Stimulated activated naive CD4-positive, alpha-beta T cell treated with Interleukin-2 at 50 U/mL for 16 hours (primary cell): ENCODE measurements at places on chromosomes 4 and X.

DNA sequence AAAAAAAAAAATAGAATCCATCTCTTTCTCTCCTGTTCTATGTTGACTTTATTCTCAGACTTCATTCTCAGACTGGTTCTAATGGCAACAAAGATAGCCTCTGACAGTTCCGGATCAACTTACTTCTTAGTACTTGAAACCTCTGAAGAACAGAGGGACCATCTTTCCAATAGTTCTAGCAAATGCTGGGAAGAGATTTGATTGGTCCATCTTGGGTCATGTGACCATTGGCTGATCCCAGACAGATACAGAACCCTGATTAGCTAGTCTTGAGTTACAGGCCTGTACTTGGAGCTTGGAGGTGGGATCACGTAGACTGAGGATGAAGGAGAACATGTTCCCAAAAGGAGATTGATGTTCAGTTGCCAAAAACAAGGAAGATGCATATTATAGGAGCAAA is 66.9 kb upstream of the STIM2 start:
- DNase-seq, result no peak

DNA sequence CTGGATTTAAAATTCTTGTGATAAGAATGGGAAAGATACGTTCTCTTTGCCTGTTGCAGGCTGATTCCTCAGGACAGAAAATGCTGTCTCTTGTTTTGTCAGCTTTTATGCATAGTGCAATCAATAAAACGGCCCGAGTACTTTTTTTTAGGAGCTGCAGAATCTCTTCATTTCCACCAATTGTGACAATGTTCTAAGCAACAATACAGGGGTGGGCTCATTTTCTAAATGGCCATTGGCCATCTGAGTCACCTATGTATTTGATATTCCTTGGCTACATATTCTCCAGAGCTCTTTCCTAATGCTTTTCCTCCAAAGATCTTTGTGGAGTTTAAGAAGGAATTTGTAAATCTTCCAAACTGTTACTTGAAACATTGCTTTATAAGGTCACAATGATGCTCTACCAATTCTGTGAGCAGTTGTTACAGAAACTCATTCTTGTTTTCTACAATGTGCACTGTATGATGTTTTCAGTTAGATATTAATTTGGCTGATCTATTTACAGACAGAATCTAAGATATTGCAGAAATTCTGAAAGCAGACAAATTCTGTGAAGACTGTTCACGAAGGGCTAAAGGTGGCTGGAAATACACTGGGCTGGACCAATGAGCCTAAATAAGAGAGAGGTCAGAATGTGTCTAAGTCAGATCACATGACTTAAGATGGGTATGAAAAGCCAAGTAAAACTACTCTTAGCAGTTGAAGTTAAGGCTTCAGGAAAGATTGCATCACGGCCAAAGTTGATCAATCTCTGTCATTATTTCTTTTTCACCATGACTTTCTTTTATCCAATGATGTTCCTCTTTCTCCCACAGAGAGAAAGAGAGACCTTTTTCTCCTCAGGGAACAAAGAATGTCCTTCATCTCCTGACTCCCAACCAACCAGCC is 33.4 kb downstream of the TAPT1 start:
- no peak for DNase-seq

DNA sequence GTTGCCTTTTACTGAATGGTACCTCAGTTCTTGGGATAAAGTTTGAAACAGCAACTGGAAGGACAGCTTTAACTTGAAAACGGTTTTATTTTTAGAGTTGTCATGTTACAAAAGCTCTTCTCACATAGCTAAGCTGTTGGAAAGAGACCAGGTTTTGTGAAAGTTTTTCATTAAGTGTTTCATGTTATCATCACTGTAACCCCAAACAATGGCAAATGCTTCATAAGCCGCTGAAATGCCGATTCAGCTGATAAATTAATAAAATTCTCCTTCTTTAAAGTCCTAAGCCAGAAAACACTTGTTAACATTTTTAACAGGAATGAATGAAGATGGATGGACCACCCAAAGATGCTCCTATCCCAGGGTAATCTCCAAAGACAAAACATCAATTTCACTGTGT is 76.1 kb upstream of the IRF2 start:
- DNase-seq, result no peak

- no peak for DNase-seq
Observed at GRCh38 chr4:122528879-122529278, 72.4 kb upstream of the IL2 start.

- DNase-seq, result no peak
Observed at GRCh38 chrX:153750127-153750774, 13.8 kb upstream of the PLXNB3 start.

DNA sequence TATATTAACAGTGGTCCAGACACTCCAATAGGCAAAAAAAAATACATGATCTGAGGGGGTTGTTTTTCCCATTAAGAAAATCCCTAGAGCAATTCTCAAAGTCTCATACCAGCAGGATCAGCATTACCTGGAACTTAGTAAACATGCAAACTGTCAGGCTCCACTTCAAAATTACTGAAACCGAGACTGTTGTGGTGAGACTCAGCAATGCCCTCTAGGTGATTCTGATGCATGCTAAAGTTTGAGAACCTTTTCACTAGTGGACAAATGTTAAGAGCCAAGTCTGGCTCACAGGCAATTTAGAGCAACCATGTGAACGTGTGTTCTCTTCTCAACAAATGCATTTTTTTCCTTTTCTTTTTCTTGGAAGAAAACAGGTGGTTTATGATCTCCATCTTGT is 30.2 kb downstream of the NEK1 start:
- DNase-seq, result no peak

- no peak for DNase-seq
Observed at GRCh38 chr4:123843137-123843536, 446.5 kb downstream of the SPRY1 start.

GRCh38 chr4:129254126-129254525 is 158.2 kb downstream of the C4orf33 start:
- no peak for DNase-seq

- DNase-seq, result no peak
Observed at GRCh38 chrX:13721819-13722519, 12.5 kb downstream of the TRAPPC2 start.

DNA sequence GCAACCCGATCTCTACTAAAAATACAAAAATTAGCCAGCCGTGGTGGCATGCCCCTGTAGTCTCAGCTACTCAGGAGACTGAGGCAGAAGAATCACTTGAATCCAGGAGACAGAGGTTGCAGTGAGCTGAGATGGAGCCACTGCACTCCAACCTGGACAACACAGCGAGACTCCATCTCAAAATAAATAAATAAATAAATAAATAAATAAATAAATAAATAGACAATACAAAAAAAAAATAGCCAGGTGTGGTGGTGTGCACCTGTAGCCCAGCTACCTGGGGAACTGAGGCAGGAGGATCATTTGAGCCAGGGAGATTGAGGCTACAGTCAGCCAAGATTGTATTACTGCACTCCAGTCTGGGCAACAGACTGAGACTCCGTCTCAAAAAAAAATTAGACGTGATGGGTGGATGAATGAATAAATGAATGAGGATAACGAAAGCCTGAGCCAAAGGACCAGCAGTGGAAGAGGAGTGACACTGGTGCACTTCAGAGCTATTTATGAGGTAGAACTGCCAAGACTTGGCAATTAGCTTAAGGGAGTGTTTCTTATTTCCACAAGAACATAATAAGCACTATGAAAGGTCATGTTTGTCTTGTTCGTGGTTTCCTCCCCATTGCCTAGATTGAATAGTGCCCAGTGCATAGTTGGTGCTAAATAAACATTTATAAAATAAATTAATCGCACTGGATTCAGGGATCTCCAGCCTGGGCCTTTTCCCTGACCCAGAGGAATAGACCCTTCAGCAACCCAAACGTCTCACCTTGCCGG is 232.2 kb downstream of the IDS start:
- DNase-seq, result no peak

DNA sequence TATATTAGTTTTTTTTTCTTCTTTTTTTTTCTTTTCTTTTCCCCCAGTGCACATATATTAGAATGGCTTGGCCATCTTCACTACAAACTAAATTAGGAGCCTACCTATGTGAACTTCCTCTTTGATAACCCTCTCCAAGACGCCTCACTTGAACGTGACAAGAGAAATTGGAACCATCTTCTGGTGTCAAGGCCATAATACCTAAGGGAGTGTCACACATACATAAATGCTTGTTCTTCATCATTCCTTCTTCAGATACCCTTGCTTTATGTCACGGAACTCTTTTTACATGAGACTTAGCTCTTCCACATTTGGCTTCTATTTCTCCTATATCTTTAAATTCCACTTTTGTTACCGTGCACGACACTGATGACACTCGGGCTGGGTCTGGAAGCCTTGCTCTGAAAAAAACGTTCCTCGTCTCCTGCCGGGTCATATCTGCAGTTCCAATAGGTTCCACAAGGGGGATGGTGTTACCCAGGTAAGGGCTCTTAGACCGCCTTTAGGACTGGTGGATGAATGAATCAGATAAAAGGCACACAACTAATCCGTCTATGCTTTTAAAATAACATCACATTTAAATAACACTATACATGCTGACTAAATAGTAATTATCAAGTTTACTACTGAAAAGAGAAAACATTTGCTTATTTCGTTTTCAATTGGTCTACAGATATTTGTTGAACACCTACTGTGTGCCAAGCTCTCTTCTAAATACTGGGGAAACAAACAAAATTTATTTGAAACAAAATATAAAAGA is 19.9 kb downstream of the DGAT2L6 start:
- DNase-seq, result peak; percentile 30

DNA sequence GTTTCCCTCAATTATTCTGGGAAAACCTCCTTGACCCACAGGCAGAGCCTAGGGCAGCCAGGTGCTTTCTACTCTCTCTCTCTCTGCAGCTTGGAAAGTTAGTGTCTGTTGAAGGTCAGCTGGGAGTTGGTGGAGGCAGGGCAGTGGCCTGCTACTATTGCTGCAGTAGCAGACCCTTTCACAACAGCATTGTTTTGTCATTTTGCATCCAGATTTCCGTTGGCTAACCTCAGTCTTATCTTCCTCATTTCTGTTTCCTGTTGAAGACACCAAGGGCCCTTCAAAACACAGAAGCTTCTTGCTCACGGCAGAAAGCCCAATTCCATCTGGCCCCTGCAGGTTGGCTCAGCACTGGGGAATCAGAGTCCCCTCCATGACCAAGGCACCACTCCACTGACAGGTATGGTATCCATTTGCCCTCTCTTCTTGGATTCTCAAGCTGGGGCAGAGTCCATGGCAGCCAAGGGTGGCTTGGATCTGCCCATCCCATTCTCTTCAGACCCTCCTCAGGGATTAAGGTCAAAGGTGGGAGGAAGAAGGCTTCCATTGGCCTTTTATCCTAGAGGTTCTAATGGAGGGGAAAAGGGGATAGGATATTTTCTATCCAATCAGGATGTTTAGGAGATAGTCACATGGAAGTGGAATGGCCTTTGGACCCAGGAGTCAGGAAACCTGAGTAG is 24.6 kb downstream of the VSIG4 start:
- no peak for DNase-seq

DNA sequence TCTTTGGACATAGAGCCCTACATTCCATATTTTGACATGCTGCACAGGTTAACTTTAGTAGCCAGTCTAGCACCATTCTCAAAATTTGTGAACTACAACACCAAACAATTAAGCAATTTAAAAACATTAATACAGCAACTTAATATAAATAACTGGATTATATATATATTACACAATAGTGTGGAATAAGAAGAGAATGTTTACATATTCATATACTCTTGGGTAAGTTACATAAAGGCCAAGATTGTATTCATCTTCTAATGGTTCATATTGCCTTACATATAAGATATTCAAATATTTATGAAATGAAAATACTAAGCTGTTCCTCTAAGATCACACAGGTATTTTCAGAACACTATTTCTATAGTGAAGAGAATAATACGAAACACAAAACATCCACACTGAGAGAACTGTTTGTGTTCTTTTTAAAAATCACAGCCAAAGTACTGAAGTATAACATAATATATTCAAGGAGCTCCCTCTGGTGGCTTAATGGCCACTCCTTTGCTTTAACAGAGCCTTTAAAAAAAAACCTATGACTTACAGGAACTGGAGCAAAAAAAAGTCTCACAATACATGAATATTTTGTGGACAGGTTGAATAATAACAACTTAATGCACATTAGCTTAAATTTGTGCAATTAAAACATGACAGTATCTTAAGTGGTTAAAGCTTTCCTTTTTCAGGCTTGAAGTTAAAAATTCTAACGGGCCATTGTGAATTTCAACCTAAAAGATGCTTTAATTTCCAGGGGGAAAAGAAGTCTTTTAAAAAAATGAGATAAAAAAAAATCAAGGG is 46.2 kb downstream of the NEK1 start:
- no peak for DNase-seq

DNA sequence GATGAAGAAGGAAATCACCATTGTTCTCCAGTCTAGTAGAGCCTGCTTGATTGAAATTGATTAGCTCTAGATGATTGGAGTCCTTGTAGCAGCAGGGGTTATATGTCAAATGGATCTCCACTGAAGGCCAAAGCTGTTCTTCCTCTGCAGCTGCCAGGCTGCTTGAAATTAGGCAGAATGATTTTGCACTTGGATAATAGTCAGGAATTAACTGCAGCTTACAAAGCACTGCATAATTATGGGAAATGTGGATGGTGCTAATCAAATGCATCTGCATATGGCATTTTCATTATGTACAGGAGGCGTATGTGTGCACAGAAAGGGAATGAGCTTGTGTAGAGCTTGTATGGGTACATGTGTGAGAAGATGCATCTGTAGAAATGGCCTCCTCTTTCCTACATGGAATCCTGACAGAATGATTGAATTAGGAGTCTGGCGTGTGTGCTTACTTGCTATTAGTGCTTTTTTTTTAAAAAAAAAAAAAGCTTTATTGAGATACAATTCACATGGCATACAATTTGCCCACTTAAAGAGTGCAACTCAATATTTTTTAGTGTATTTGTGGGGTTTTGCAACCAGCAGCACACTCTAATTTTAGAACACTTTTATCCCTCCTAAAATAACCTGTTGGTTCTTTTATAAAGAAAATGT is 65.9 kb downstream of the TMEM131L start:
- DNase-seq, result no peak

DNA sequence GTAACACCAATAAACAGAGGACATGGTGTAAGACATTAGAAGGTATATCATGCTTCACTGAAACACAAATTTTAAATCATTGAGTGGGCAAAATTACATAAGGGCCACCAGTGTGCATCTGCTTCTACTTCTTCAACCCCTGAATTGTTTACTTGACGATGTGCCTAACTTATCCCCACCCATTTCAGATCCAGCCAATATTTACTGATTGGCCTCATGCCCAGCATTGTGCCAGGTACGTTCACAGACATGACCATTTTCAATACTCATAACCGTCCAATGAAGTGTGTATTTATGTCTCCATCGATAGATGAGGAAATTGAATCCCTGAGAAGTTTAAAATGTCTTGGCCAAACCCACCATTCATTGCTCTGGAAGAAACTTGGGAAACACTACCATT is 208.3 kb upstream of the MID1 start:
- no peak for DNase-seq

- no peak for DNase-seq
Observed at GRCh38 chrX:28498658-28499057, 88.6 kb upstream of the IL1RAPL1 start.

- DNase-seq, result no peak
Observed at GRCh38 chrX:15350329-15350996, 15.1 kb upstream of the PIGA start.

DNA sequence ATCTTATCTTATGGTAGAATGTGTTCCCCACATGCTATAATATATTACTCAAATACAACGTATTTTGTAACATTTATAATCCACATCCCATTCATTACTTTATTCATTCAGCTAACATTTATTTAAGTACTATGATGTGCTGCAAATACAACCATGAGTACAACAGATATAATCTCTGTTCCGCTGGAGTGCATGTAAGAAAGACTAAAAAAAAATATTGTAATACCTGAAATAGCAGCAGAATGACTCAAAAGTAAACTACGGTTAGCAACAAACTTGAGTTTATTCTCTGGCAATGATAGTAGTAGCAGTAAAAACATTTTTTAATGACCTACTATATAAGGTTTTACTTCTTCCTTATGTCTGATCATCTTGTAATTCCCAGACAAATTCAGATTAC is 1776.3 kb downstream of the STIM2 start:
- no peak for DNase-seq
